ENCODE measurements at places on chromosomes 4 and X.

- no peak for DNase-seq
Measured at GRCh38 chrX:104253567-104254441, 929 bp downstream of the ESX1 start.

- no peak for DNase-seq
Measured at GRCh38 chr4:83832110-83832825, 296.4 kb downstream of the GPAT3 start.

DNA sequence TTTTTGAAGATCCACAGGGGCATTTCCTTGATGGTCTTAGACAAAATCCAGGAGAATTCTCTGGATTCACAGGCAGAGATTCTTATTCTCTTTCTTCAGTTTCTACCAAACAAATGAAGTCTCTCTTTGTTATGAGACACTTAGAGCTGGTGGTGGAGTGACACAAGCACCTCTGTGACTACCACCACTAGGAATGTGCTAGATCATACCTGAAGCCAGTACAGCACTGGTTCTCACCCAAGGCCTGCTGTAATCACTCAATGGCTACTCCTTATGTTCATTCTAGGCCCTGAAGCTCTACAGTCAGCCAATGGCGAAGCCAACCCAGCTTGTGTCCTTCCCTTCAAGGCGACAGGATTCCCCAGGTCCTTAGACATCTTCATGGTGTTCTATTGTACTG is 482.3 kb downstream of the TRAM1L1 start:
- DNase-seq: no peak

GRCh38 chr4:98996056-98996764 is 689 bp downstream of the METAP1 start:
- DNase-seq: no peak

DNA sequence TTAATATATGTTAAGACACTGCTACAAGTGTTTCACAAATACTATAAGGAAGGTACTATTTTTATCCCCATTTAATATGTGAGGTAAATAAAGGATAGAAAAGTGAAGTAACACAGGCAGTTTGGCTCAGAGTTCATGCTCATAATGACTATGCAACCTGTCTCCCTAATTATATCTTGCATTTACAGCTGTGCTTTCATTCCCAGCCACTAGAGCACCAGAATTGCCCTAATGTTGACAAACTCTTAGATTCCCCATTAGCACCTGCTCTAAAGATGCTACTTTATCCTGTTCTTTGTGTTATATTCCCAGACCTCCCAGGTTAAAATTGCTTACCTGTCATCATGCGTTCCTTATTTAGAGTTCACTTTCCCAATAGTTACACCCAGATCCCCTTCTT is 833.6 kb downstream of the CCSER1 start:
- DNase-seq: no peak

DNA sequence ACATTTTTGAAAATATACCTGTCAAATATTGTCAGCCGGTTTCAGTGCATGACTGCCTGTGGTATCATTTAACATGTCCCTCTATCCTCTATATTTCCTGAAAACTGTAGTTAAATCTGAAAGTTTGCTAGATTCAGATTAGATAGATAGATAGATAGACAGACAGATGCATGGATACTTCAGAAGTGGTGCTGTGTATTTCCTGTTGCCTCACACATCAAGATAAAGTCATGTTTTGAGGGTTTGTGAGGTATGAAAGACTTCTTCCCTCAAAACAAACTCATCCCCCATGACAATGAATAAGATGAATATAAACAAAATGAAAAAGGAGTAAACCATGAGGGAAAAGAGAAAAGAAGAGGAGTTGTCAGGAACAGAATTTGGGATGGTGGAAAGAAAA is 6.0 kb upstream of the BST1 start:
- no peak for DNase-seq

- DNase-seq: no peak
Measured at GRCh38 chr4:154415313-154415712, 76.3 kb downstream of the DCHS2 start.

- no peak for DNase-seq
Measured at GRCh38 chr4:156553659-156554058, 417.9 kb downstream of the PDGFC start.

DNA sequence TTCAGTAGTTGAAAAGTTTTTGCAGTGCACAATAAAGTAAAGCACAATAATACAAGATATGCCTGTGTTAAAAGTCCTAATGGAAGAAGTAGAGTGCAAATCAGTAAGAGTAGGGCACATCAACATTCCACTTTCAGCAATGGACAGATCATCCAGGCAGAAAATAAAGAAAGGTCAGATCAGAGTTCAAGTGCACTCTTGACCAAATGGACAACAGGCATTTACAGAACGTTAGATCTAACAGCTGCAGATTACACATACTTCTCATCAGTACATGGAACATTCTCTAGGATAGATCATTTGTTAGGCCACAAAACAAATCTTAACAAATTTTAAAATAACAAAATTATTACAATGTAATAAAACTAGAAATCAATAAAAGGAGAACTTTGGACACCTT is 1373.5 kb upstream of the PABPC4L start:
- no peak for DNase-seq

DNA sequence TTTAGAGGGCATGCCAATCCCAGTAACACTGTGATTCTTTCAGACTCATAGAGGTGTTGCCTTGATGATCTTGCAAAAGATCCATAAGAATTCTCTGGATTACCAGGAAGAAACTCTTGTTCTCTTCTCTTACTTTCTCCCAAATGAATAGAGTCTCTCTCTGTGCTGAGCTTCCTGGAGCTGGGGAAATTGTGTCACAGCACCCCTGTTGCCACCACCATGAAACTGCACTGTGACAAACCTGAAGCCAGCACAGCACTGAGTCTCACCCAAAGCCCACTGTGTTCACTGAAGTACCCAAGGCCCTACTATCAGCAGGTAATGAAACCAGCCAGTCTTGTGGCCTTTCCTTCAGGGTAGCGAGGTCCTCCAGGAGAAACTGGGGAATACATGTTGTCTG is 332.7 kb upstream of the FGF16 start:
- no peak for DNase-seq

DNA sequence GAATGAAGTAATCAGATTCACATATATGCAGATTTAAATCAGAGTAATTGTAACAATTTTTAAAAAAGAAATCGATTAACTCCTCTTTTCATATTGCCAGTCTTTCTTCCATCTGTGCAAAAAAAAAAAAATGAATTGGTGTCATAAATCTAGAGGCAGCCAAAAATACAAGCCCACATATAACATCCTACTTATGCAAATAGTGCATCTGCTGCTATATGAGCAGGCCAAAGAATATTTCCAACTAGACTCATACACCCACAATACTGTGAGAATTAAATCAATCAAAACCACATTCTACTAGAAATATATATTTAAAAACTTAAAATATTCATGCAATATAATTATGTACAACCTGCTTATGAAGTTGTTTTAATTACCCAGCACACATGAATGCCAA is 298.1 kb upstream of the TRAM1L1 start:
- no peak for DNase-seq

GRCh38 chr4:3112201-3112600 is 37.7 kb downstream of the HTT start:
- DNase-seq: no peak

Measured in activated T-helper 1 cell treated with anti-CD3 and anti-CD28 coated beads, Interleukin-2, amount 50 U/mL, for 16 hours (primary cell).